ENCODE measurements at places on chromosomes 11 and 22.

DNA sequence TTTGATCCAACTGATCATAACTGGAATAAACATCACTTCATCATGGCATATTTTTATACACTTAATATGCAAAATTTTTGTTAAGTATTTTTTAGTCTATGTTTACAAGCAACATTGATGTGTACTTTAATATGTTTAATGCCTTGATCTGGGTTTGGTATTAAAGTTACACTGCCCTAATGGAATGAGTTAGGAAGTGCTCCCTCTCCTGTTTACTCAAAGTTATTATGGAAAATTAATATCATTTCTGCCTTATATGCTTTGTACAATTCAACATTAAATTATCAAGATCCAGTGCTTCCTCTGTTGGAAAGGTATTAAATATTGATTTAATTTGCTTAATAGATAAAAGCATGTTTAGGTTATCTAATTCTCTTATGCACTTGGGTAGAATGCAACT is 927.3 kb upstream of the RAG2 start:
- no peak for DNase-seq

DNA sequence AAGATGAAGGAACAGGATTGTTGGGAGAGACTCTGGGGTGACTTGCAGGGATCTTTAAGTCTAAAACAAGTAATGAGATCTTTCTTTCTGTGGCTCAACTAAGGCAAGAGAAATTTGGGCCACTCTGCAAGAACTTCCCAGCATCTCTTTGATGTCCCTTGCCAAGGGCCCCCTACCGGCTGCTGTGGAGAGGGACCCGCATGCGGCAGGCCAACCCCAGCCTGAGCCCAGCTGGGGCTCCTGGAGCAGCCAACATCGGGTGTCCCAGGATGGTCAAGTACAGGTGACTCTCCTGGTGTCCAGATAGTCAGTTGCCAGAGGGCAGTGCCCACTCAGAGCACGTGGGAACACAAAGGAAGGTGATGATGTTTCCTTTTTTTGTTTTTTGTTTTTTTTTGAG is 363.2 kb downstream of the TBC1D22A start:
- no peak for DNase-seq

DNA sequence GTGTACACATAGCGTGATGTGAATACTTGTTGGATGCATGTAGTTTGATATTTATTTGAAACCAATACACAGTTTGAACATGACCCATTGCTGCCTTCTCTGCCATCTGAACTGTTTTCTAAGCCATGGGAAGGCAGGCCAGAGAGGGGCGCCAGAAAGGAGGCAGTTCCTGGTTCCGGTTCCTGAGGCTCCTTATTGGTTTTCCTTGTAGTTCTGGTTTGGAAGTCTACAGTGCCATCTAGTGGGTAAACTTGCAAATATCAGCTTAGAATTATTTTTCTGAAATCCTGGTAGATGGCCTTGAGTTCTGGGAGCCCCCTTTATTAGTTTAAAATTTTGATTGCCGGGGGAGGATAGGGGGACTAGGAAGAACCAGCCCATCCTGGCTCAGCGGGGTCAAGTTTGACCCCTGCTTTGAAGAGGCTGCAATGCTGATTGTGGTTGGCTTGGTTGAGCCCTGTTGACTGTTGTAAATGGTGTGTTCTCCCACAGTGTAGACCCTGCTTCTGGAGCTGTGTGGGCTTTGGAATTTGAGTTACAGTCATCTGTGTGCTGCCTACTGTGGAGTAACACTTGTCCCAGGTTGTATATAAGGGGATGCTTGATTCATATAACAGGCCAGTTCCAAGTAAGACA is 48.4 kb downstream of the GRAMD1B start:
- no peak for DNase-seq

GRCh38 chr11:118067006-118067405 is 9.9 kb upstream of the TMPRSS4 start:
- no peak for DNase-seq

DNA sequence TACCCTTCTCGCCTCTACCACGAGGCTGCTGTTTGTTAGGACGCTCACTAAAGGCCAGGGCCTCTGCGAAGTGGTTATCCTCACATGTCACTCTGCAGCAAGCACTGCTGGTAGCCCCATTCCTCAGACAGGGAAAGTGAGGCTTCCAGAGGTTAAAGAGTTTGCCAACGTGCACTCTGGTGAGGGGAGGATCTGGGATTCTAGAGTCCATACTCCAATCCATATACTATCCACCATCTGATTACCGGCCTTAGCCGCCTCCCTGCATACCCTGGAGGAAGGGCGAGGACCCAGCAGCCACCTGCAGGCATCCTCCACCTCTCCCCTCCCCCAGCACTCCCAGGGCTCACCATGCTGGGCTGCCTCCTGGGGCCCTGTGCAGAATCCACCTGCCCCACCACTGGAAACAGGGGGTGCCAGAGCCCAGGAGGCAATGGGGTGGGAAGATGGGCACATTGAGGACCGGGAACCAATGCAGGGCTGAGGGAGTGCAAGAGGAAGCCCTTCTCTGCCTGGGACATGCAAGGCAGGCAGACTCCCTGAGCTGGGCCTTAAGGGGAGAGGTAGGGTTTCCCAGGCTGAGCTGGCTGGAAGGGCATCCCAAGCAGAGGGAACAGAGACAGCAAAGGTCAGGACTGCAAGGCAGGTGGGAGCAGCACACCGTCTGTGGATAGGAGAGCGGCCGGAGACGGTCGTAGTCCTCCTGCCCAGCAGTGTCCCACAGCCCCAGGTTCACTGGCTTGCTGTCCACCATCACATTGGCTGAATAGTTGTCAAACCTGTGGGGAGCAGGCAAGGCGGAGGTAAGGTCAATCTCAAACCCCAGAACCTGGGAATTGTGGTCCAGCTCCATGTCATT is 11.7 kb downstream of the RAC2 start:
- DNase-seq = no peak

DNA sequence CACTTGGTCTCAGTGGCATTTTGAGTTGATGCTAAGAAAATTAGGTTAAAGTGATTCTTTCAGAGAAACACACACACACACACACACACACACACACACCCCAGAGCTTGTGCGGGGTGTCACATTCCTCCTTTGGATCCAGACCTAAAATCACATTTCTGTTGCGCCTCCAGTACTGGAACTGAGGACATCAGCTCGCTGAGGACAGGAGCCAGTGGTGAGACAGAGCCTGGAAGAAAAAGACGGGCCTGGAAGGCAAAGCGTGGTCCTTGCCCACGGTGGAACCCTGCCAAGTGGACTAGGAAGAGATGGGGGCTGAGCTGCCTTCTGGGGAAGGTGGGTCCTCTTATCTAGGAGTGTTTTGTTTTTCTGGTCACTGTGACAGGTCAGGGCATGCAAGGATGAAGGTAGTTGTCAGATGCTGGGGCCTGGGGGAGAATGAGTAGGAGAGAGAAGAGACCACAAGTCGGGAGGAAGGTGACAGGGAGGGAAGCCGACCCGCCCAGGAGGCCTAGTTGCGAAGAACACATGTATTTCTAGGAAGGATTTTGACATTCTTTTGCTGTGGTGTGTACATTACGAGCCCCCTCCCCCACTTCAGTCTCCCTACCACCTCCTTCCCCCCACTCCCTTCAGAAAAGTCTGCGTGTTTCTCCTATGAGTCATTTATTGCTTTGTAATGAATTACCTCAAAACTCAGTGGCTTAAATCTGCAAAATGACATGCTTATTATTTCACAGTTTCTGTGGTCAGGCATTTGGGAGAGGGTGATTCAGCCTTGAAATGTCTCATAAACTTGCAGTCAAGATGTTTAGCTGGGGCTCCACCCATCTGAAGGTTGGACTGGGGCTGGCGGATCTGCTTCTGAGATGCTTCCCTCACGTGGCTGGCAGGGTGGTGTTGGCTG is 4.8 kb upstream of the ELFN2 start:
- peak; percentile 97 for DNase-seq

GRCh38 chr11:26859416-26859815 is 134.5 kb upstream of the FIBIN start:
- no peak for DNase-seq

- no peak for DNase-seq
Measured at GRCh38 chr22:44068422-44069191, 44.5 kb downstream of the PARVB start.

GRCh38 chr11:724049-724777 is 18.2 kb downstream of the EPS8L2 start:
- no peak for DNase-seq

- DNase-seq = no peak
Measured at GRCh38 chr11:104609311-104610085, 288.8 kb downstream of the CASP12 start.

DNA sequence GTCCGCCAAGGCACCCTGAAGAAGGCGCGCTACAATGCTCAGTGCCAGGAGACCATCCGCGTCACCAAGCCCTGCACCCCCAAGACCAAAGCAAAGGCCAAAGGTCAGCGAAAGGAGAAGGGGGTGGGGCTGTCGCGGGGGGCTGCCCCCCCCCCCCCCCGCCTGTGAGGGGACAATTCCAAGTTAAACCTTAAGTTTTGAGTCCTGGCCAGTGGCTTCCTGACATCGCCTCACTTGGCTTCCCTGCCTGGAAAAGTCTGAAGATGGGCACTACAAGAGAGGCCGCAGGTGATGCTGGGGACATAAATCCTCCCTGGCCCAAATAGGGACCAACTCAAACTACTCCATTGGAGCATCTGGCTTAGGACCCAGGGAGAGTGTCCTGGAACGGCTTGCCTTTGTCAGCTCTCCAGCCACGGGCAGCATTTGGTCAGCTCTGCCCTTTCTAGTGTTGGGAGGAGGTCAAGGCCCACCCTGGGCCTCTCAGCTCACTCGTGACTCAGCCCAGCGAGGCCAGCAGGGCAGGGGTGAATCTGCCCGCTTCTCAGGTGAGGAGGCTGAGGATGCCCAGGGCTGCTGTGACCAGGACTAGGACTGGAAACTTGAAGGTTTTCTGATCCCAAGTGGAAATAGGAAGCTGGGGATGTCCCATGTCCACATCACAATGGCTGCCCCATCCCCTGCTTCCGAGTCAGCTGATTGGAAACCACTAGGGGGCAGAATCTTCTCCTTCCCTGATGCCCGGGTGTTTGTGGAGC is 1.4 kb downstream of the MDK start:
- DNase-seq = no peak

GRCh38 chr11:118099838-118100556 is 13.2 kb upstream of the SMIM35 start:
- DNase-seq = no peak
